Right renal pelvis (tissue), 4 donors: ENCODE measurements at places on chromosomes 5 and 9. TPM values are rescaled to one million over a fixed set of nuclear protein-coding genes. Genes with fewer than 3 reads are reported as not detected.

DNA sequence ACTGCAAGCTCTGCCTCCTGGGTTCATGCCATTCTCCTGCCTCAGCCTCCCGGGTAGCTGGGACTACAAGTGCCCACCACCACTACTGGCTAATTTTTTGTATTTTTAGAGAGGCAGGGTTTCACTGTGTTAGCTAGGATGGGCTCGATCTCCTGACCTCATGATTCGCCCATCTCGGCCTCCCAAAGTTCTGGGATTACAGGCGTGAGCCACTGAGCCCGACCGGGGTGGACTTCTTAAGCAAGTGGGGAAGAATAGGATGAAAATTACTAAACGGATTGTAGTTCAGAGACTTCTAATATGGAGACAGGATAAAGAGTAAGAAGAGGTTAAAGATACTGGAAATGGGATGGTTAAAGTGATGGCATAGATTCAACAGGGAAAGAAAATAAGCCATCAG lies 132.3 kb upstream of the IRX2 start:
- DNase-seq: no peak

The EGFLAM gene
- 11.6 TPM for polyA plus RNA-seq

The CCDC107 gene
- polyA plus RNA-seq: 21.9 TPM

DNA sequence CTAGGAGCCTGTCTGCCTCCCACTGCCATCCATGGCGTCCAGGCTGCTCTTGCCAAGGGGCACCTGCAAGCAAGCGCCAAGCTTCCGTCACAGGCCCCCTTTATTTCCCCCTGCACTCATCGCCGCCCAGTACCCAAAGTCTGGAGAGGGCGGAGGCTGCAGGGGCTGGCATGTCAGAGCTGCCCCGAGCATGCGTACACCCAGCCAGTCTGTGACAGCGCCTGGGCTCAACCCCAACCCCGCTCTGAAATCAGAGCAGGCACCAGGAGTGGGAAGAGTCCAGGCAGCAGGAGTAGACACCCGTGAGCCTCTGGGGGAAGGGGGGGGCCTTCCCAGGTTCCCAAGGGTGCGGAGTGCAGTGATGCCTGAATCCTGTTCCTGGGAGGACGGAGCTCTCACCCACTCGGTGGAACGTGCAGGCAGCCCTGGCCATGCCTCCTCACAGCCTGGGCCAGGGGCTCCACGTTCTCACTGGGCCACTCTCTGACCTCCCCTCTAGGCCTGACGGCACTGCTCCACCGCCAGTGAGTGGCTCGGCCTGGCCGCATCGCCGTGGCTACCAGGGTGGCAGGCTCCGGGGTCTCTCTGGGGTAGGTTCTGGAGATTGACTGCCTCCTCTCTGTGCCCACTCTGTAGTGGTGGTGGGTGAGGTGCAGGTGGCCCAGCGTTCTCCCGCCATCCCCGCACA lies 469.0 kb downstream of the CDH9 start:
- DNase-seq: no peak

The MYORG gene
- polyA plus RNA-seq: 10.2 TPM

DNA sequence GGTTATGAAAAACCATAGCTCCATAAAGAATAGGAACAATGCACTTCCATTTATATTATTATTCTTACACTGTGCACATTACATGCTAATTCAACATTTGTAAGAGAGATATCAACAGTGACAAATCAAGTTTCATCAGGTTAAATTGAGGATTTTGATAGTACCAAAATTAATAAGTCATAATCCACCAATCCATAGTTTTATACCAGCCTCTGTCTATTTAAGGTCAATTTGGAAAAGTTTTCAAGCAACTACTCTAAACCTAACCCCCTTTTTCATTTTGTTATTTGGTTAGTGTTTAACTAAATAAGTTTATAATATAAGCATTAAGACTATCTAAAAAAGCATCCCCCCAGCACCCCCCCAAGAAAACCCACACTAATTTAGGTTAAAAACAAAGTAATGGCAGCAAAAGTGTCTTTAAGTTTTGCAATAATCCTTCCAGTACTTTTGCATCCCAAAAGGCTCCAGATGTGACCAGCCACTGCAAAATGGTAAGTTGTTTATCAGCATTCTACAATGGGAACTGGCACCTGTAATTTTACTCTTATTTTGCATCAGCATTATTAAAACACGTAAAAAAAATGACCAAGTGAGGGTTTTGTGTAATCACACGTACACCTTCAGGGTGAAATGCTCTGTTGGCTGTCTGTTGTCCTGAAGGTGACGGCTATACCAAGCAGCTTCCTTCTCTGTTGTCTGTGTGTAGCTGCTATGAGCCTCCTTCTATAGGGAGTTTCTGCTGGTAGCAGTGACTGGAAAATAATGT lies 36.8 kb upstream of the SSBP2 start:
- DNase-seq: peak; percentile 79
